Transverse colon (tissue), 4 donors: ENCODE measurements at places on chromosomes 7 and 10. TPM values are rescaled to one million over a fixed set of nuclear protein-coding genes. Genes with fewer than 3 reads are reported as not detected.
A peak's percentile ranks its signal among the peaks of the same experiment; 100 is the strongest.

The C10orf105 gene
- 0.16 TPM for total RNA-seq

- H3K27me3 ChIP-seq, result no peaks in the 10 kb centered on the region
- no peak overlapping the region for H3K4me3 ChIP-seq
- H3K36me3 ChIP-seq, result no peaks in the 10 kb centered on the region
Measured at GRCh38 chr7:157528785-157529341, 192.1 kb downstream of the DNAJB6 start.

DNA sequence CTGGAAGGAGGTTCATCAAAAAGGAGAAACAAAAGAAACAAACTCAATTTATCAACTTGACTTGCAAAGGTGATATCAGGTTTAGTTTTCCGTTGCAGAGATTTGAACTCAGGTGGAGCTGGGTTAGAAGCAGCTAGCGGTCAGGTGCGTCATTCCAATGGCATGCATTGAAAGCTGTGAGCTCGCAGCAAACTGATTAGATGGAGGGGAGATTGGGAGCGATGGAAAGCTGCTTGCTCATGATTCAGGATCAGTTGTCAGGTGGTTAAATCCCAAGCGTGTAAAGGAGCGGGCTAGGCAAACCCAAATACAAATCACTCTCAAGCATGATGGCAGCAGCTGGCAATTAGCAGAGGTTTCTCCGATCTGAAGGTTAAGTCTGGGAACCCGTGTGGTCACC lies 49.3 kb upstream of the AFAP1L2 start:
- no peak overlapping the region for H3K4me3 ChIP-seq
- no peaks in the 10 kb centered on the region for H3K36me3 ChIP-seq
- no peaks in the 10 kb centered on the region for H3K4me1 ChIP-seq
- no peak for DNase-seq

The THSD7A gene
- 1.9 TPM for total RNA-seq

The IQUB gene
- total RNA-seq, result not detected

The NPM3 gene
- 18.7 TPM for total RNA-seq

The RET gene
- 1.6 TPM for total RNA-seq

The PROSER2 gene
- 6.2 TPM for total RNA-seq

- H3K27me3 ChIP-seq, result peaks cover 3% of the 10 kb centered on the region
- no peak overlapping the region for H3K4me3 ChIP-seq
- no peaks in the 10 kb centered on the region for H3K4me1 ChIP-seq
- peak overlapping the region; percentile 65 for H3K27ac ChIP-seq
- no peaks in the 10 kb centered on the region for H3K36me3 ChIP-seq
Measured at GRCh38 chr7:1513657-1514095, 9.5 kb upstream of the INTS1 start.

- no peaks in the 10 kb centered on the region for H3K4me1 ChIP-seq
- H3K36me3 ChIP-seq, result no peaks in the 10 kb centered on the region
- no peaks in the 10 kb centered on the region for H3K27me3 ChIP-seq
- no peak for DNase-seq
- H3K27ac ChIP-seq, result no peak overlapping the region
- no peak overlapping the region for H3K4me3 ChIP-seq
Measured at GRCh38 chr10:16848562-16849154, 31.4 kb upstream of the RSU1 start.
